ENCODE measurements at places on chromosomes 5 and 9. TPM values are rescaled to one million over a fixed set of nuclear protein-coding genes. Genes with fewer than 3 reads are reported as not detected.

Gene PLPPR1
- polyA plus RNA-seq, result 1.4 TPM

Gene ATP10B
- 0.87 TPM for polyA plus RNA-seq

Gene ERP44
- polyA plus RNA-seq, result 26.7 TPM

Gene CDC20B
- polyA plus RNA-seq, result 0.28 TPM

Gene RABEPK
- 17.7 TPM for polyA plus RNA-seq

Gene REEP5
- polyA plus RNA-seq, result 74.7 TPM

Gene NSMF
- 39.8 TPM for polyA plus RNA-seq

Gene RANBP3L
- 0.21 TPM for polyA plus RNA-seq

Gene HEMGN
- polyA plus RNA-seq, result 0.14 TPM

Gene TIFAB
- polyA plus RNA-seq, result 0.31 TPM

Gene OXCT1
- 6.7 TPM for polyA plus RNA-seq

Gene LPCAT1
- polyA plus RNA-seq, result 198 TPM

Data from lung (tissue), 17 donors.